ENCODE measurements at places on chromosomes 7 and 10.

GRCh38 chr10:42574336-42574735 lies 64.0 kb downstream of the ZNF33B start:
- DNase-seq, result no peak

- peak; percentile 93 for DNase-seq
Measured at GRCh38 chr7:34260279-34260678, 354.9 kb downstream of the BMPER start.

- DNase-seq, result no peak
Measured at GRCh38 chr10:78170026-78170475, 136.4 kb downstream of the RPS24 start.

GRCh38 chr7:116782177-116782711 lies 80.1 kb upstream of the CAPZA2 start:
- peak; percentile 74 for DNase-seq

DNA sequence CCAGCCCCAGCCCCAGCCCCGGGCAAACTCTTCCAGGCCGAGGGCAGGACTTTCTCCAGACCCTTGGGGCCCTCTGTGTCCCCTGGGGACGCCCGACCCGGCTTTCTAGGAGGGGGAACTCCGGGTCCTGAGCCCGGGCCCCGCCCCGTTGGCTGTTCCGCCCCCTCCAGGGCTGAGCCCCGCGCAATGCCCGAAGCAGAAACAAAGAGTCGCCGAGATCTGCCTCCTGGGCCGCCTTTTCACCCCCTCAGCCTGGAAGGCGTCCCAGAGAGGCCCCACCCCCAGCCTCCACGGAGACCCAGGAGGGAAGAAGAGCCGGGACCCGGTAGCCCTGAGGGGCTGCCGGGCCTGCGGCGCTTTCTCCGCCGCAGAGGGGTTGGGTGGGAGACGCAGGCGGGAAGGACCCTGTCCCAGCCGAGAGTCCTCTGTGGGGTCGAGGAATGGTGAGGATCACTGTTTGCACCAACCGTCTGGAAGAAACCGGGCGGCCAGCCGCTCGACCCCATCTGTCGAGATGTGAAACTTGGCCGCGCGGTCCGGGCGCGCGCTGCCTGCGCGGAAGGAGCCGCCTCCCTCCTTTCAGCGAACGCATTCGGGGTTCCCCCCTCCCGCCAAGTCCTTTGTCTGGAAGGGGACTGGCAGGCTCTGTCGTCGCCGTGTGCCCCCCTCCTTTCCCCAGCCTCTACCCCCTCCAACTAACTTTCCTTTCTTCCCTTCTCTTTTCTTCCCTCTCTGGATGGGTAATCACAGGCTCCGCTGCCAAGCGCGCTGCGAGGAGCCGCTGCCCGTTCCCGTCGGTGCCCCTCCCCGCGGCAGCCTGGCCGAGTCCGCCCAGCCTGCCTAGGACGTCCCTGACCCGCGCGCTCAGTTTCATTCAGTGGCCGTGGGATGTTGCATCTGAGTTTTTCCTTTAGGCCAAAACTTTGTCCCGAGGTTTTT lies 10.2 kb downstream of the EN2 start:
- no peak for DNase-seq

GRCh38 chr7:47730142-47730541 lies 148.2 kb upstream of the TNS3 start:
- no peak for DNase-seq

DNA sequence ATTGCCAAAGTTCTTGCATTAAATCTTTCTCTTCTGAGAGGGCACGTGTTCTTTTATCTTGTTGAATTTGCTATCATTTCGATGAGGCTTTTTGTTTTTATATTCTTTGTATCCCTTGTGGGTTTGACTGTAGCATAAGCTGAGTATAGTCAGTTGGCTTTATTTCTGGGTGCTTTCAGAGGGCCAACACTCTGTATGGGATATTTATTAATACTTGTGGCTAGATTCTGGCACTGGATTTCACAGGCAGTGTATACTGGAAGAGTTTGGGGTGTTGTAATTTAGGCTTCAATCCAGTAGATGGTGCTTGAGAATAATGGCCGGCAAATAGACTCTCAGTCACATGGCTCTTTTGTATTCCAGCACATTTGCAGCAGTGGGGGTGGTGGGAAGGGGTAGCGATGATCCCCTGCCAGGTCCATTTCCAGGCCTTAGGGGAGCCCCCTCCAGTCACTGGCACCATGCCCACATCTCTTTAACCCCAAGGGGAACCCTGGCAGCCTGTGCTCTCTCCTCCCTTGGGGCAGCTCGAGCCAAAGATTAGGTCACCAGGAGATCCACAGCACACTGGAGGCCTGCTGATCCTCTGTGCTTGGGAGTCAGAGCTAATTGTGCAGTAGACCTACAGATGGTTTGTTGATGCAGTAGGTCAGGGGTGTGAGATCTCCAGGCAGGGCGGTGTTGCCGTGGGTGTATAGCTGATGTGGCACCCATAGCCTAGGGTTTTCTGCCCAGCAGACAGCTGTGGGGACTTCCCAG lies 81.8 kb downstream of the PTPN20 start:
- DNase-seq, result no peak

- DNase-seq, result no peak
Measured at GRCh38 chr7:150951521-150951920, 26.6 kb downstream of the KCNH2 start.

DNA sequence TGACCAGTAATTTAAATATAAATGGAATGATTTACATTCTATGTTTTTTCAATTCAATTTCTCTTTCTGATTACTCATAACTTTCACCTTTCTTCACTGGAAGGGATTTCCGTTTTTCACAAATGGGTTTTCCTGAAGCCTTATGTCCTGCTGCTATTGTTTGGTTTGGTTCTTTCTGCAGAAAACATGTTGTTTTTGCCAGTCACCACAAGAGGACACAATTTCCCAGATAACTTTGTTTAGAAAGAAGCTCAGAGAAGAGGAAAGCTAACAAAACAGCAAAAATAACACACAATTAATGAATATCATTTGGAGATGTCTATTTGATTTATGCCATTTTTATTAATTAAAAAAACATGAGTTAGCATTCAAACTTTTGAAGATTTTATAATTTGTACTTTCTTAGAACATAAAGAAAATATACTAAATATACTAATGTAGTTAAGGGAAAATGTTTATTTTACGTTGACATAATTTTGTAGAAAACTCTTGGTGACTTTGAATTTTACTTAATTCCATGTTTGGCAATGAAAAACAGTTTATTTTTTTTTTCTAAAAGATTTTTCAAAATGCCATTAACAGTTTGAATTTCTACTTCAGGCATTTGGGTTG lies 4.6 kb upstream of the TWIST1 start:
- no peak for DNase-seq

- no peak for DNase-seq
Measured at GRCh38 chr7:65946904-65947303, 35.1 kb downstream of the GUSB start.

DNA sequence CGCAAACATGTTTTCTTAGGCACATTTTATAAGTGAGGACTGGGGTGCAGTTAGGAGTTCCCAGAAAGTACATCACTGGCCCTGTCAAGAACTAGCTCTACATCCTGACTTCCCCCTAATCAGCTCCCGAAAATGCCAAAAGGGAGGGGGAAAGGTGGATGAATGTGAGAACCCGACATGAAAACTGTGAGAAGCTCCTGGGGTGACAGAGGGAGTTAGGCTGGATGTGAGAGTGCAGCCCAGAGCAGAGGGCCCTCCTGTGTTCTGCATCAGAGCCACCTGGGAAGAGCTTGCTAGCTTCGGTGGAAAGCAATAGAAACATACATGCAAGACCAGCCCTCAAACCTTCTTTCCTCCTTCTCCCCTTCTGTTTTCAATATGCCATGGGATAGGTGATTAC lies 30.5 kb upstream of the SEM1 start:
- DNase-seq, result no peak

- DNase-seq, result no peak
Measured at GRCh38 chr10:28586176-28586575, 53.3 kb downstream of the WAC start.

DNA sequence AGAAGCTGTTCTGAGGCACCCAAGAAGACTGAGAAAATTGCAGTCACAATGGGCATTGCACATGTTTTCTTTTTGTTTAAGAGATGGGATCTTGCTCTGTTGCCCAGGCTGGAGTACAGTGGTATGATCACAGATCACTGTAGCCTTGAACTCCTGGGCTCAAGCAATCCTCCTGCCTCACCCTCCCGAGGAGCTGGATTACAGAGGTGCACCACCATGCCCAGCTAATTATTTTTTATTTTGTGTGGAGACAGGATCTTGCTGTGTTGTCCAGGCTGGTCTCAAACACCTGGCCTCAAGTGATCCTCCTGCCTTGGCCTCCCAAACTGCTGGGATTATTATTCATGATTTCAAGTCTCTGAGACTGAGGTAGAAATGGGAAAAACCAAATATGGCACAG lies 168.7 kb downstream of the PIP4K2A start:
- no peak for DNase-seq

GRCh38 chr7:134948736-134949135 lies 37.6 kb upstream of the AGBL3 start:
- DNase-seq, result no peak

GRCh38 chr7:98187138-98187502 lies 24.1 kb upstream of the BHLHA15 start:
- DNase-seq, result no peak

DNA sequence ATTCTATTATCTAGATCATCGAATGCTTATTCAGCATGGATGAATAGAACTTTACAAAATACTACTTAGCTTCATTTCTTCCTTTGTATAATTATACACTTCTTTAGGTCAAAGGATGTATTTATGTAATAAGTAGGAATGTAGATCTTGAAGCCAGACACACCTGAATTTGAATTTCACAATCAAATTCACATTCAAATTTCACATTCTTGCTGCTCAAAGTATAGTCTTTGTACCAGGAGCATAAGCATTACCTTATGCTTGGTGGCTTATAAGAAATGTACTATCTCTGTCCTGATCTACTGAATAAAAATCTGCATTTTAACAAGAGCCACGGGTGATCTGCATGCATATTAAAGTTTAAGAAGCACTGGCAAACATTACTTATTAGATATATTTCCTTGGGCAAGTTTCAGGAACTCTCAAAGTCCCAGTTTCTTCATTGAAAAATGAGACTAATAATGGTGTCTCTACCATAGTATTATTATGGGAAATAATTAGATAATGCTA lies 112.8 kb downstream of the CACNA2D1 start:
- no peak for DNase-seq

Data from AG04449 (cell line).